ENCODE measurements at places on chromosomes 7 and 10. TPM values are rescaled to one million over a fixed set of nuclear protein-coding genes. Genes with fewer than 3 reads are reported as not detected.

Gene COPG2
- total RNA-seq, result 13.2 TPM

Gene ITIH2
- 0.48 TPM for total RNA-seq

Gene CSGALNACT2
- 32.7 TPM for total RNA-seq

Gene PILRA
- total RNA-seq, result 21.5 TPM
